Ovary (tissue), 10 donors: ENCODE measurements at places on chromosomes 7 and 10. TPM values are rescaled to one million over a fixed set of nuclear protein-coding genes. Genes with fewer than 3 reads are reported as not detected.

DNA sequence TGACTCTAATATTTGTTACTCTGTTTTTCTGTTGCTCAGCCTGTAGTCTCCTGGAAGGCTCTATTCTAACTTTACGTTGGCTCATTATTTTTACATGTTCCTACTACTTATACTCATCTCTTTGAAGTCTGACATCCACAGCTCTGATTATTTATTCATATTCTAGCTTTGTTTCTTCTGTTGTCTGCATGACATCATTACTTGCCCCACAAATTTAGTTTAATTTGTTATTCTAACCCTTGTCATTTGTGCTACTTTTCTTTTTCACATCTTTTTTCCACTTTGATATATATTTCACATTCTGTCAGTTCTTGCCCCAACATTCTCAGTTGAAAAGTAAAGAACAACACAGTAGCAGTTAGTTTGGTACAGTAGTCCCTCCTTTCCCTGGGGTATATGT, 51.1 kb downstream of the KMT2E start:
- no peak for DNase-seq
- H3K27me3 ChIP-seq, result no peaks in the 10 kb centered on the region
- no peak overlapping the region for H3K4me3 ChIP-seq
- no peak overlapping the region for H3K27ac ChIP-seq
- H3K36me3 ChIP-seq, result no peaks in the 10 kb centered on the region

GRCh38 chr7:51222916-51223315, 93.7 kb downstream of the COBL start:
- no peak overlapping the region for H3K27ac ChIP-seq
- H3K27me3 ChIP-seq, result no peaks in the 10 kb centered on the region
- H3K4me3 ChIP-seq, result no peak overlapping the region
- H3K36me3 ChIP-seq, result no peaks in the 10 kb centered on the region
- no peak for DNase-seq
- no peaks in the 10 kb centered on the region for H3K4me1 ChIP-seq

DNA sequence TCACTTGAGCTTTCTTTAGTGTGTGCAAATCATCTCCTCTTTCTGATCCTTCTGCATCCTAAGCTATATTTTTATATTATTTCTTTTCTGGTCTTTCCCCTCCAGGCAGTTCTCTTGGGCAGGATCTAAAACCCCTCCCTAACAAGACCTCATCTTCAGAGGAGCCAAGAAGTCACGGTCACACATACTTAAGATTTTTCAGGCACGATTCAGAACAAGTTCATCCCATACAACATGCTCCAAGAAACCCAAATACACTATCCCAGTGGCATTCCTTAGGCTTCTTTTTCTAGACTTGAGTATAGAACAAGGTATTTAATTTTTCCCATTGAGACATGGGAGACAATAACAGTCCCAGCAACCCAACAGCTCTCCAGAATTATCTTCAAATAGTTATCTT, 1251.5 kb downstream of the DNAJB9 start:
- no peak overlapping the region for H3K27ac ChIP-seq
- H3K4me3 ChIP-seq, result no peak overlapping the region
- H3K4me1 ChIP-seq, result no peaks in the 10 kb centered on the region
- no peak for DNase-seq
- H3K36me3 ChIP-seq, result no peaks in the 10 kb centered on the region

GRCh38 chr10:71893920-71894319, 42.9 kb upstream of the PSAP start:
- no peaks in the 10 kb centered on the region for H3K27me3 ChIP-seq
- no peaks in the 10 kb centered on the region for H3K36me3 ChIP-seq
- no peak overlapping the region for H3K4me3 ChIP-seq
- H3K27ac ChIP-seq, result no peak overlapping the region

DNA sequence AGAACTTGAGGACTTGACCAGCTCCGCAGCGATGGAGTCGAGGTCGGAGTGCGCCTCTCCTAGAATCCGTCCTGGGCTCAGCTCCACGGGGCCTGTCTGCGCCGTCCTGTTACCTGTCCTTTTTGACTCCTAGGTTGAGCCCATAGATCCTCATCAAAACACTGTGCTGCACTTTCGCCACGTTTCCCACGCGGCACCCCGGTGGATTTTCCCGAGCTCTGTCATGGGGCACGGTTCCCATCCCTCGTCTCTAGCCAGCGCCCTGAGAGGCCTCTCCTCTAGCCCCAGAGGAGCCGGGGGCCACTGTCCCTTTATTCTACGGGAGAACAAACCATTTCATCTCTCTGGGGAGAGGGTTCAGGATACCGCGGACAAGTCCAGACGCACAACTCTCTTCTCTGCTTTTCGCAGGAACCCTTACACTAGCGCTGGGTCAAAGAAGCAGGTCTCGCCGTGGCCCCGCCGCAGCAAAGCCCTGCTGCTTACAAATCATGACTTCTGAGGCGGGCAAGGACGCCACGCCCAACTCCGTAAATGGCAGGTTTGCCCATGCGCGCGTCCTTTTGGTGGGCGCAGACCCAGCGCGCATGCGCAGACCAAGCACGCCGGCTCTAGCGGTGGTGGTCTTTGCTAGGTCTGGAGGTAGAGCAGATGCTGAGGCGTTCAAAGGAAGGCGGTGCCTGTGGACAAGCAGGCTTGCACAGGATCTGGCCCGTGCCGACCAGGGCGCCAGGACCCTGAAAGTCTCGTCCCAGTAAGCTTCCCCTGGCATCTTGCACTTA, 10.3 kb upstream of the ANKRD7 start:
- peaks cover 2% of the 10 kb centered on the region for H3K4me1 ChIP-seq
- peak; percentile 76 for DNase-seq
- no peaks in the 10 kb centered on the region for H3K36me3 ChIP-seq
- no peak overlapping the region for H3K27ac ChIP-seq

DNA sequence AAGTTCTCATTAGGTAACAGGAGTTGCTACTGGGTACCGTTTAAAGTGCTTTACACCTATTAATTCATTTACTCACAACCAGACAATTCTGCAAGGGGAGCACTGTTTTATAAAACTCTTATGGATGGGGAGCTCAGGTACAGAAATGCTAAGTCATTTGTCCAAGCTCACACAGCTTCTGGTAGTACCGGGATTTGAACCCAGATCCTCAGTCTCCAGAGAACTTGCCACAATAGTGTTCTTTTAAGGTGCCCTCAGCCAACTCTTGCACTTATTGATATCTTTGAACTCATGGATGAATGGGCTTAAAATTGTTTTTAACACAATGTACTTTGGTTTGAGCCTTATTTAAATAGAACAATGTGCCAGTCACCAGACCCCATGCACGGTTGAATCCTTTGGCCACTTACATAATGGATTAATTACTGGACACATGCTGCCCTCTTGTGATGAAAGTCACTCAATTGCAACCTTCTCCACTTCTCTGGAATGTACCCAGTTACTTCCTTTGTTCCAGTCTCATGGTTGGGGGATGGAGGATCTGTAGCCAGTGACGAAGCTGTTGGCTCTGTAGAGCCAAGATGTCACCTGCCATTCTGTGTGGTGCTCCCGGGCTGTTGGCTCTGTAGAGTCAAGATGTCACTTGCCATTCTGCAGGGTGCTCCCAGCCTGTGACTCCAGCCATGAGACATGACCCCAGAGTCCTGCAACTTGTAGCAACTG, 65.6 kb downstream of the NOD1 start:
- no peak for DNase-seq
- no peak overlapping the region for H3K4me3 ChIP-seq
- H3K36me3 ChIP-seq, result no peaks in the 10 kb centered on the region
- no peaks in the 10 kb centered on the region for H3K4me1 ChIP-seq

DNA sequence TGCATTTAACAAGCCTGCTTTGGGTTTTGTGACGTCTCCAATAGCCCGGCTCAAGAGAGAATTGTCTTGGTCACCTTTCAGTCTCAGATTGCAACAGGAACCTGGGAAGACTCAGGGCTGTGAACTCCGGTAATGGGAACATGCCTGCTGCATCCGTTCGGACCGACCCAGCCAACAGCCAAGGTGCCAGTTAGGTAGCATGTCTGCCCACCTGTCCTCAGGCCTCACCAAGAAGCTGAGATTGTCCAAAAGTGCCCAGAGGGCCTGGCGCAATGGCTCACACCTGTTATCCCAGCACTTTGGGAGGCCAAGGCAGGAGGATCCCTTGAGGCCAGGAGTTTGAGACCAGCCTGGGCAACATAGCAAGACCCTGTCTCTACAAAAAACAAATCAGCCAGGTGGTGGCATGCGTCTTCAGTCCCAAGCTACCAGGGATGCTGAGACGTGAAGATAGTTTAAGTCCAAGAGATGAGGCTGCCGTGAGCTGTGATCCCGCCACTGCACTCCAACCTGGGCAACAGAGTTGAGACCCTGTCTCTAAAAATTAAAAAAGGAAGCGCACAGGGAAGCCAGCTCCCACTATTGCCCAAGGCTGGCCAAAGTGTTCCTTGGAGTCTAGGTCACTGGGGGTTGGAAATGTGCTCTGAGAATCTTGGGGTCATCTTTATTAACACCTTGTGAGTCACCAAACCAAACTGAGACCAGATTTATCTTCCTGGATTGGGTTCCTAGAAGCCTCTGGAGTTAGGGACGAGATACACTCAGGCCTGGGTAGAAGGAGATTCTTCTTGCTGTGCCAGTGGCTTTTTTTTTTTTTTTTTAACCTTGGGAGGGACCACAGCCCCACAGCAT, 26.9 kb downstream of the BAG3 start:
- no peak for DNase-seq
- no peak overlapping the region for H3K4me3 ChIP-seq
- H3K27me3 ChIP-seq, result no peaks in the 10 kb centered on the region
- H3K4me1 ChIP-seq, result peaks cover 1% of the 10 kb centered on the region

DNA sequence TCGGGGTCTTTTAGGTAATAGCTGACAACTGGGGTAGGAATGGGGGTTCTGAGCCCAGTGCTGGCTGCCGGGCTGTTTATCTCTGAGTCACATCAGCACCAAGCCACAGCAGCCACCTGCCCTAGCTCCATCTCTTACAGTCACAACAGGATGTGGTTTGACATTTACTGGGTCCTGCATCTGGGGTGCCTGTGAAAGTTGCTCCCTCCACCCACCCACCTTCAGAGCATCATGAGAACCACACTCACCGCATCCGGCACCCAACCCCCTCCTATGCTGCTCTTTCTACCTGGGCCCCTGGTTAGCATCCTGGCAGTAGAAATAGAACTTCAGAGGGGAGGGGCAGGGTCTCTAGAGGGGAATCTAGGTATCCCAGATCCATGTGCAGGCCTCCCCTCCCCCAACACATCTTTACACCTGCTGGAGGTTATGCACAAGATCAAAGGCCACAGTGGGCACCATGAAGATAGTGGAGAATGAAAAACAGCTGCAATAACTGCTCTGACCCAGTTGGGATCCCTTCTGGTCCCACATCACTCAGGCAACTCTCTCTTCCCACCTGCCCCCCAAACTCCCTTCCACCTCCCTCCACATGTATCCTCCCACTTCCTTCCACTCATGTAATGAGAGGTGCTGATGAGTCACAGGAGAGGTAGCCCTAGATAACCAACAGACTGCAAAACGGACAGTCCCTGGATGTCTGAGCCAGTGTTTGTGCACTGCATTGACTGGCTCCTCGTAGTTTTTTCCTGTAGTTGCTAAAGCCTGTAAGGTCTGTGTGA, 38.2 kb downstream of the PRSS2 start:
- no peaks in the 10 kb centered on the region for H3K27me3 ChIP-seq
- no peak overlapping the region for H3K27ac ChIP-seq
- H3K36me3 ChIP-seq, result no peaks in the 10 kb centered on the region
- no peak overlapping the region for H3K4me3 ChIP-seq
- no peak for DNase-seq

DNA sequence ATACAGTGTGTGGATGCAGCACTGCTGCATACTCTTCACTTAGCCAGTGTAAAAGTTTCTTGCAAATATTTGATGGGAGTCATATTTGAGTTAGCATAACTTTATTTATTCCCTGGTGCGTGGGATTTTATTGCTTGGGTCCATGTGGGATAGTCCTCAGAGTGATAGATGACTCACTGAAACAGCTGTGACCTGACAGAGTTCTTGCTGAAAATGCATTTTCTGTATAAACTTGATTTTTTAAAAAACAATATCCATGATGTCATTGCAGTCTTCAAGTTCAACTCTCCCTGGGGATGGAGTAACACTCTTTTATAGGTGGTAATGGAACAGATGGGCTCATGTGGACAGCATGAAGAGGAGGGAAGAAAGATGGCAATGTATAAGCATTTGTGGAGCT, 310.0 kb downstream of the PPP1R3A start:
- no peaks in the 10 kb centered on the region for H3K4me1 ChIP-seq
- no peaks in the 10 kb centered on the region for H3K36me3 ChIP-seq
- no peak overlapping the region for H3K4me3 ChIP-seq
- no peaks in the 10 kb centered on the region for H3K27me3 ChIP-seq
- no peak for DNase-seq

The MYL10 gene
- not detected for total RNA-seq

- no peaks in the 10 kb centered on the region for H3K27me3 ChIP-seq
- peak overlapping the region; percentile 44 for H3K4me3 ChIP-seq
- peaks cover 3% of the 10 kb centered on the region for H3K4me1 ChIP-seq
- no peak for DNase-seq
- H3K27ac ChIP-seq, result no peak overlapping the region
Observed at GRCh38 chr7:101743995-101744360, 73.4 kb upstream of the CUX1 start.

DNA sequence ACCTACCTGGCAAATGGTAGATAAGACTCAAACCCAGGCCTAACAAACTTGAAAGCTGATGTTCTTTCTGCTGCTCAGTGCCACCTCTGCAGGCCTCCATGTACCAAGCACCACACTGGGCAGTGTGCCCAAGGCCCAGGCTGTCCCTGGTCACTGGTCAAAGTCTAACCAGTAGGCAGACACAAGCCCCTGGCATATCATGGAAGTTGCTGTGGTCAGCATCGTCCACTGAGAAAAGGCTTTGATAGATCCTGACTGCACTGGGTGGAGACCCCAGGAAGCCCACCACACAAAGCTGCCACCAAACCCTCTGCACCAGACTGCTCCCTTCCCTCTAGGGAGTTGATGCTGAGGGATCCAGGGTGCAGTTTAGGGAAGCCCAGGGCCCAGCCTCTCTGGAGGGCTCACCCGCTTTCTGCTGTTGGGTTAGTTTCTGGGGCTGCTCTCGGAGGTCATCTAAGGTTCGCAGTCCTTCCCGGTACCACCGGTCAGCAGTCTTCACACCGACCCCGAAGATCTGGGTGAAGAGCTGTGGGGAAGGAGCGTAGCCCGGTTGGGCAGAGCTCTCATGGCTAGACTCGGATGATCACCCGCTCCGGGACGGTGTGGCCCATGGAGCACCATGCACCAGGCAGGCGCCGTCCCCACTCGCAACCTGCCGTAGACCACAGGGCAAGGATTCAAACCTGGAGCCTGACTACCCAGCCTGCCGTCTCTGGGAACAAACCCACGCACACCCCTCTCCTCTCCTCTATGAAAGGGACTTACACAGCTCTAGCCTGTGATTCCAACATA, 6.0 kb downstream of the POLM start:
- DNase-seq, result peak; percentile 33
- H3K27me3 ChIP-seq, result no peaks in the 10 kb centered on the region
- no peaks in the 10 kb centered on the region for H3K36me3 ChIP-seq
- H3K27ac ChIP-seq, result no peak overlapping the region

- peak; percentile 43 for DNase-seq
- no peak overlapping the region for H3K27ac ChIP-seq
- peaks cover 22% of the 10 kb centered on the region for H3K4me1 ChIP-seq
Observed at GRCh38 chr7:2802504-2803341, 41.4 kb downstream of the GNA12 start.
